Naive thymus-derived CD4-positive, alpha-beta T cell (primary cell): ENCODE measurements at places on chromosomes 12 and 14. TPM values are rescaled to one million over a fixed set of nuclear protein-coding genes. Genes with fewer than 3 reads are reported as not detected.
A peak's percentile ranks its signal among the peaks of the same experiment; 100 is the strongest.

Gene PIANP
- 0.64 TPM for total RNA-seq

Gene SLC17A8
- total RNA-seq: not detected

Gene UNC79
- total RNA-seq: 0.05 TPM

Gene TSPAN11
- total RNA-seq: not detected

Gene CCDC175
- not detected for total RNA-seq

Gene PIWIL1
- not detected for total RNA-seq

Gene NPAS3
- not detected for total RNA-seq

Gene RNU6-8
- not detected for total RNA-seq

Gene ACTR6
- 24.1 TPM for total RNA-seq

Gene GLI1
- total RNA-seq: 0.45 TPM

Gene IQSEC3
- total RNA-seq: 0.36 and 1.7 TPM in 2 replicates

Gene CAPZA3
- not detected for total RNA-seq

- DNase-seq: no peak
Observed at GRCh38 chr14:72680853-72681640, 212.9 kb downstream of the DPF3 start.

DNA sequence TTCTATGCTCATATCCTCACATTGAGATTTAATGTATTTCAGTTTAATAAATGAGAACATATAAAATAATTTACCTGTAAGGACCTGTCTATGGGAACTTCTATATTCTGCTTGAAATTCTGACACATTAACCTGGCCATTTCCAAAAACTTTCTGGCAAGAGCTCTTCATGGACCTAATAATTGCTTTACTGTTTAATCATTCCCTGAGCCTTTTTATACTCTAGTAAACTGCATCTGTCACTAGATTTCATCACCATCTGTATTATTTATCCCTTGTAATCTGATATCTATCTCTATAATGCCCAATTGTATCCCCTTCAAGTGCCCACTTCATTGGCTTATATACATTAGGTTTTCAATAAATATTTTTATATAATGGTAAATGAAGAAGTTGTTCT is 327.7 kb downstream of the RAD51B start:
- no peak for DNase-seq

- DNase-seq: no peak
Observed at GRCh38 chr12:1262011-1262410, 271.0 kb downstream of the ERC1 start.

- no peak for DNase-seq
Observed at GRCh38 chr12:64450711-64451486, 1.0 kb upstream of the TBK1 start.

DNA sequence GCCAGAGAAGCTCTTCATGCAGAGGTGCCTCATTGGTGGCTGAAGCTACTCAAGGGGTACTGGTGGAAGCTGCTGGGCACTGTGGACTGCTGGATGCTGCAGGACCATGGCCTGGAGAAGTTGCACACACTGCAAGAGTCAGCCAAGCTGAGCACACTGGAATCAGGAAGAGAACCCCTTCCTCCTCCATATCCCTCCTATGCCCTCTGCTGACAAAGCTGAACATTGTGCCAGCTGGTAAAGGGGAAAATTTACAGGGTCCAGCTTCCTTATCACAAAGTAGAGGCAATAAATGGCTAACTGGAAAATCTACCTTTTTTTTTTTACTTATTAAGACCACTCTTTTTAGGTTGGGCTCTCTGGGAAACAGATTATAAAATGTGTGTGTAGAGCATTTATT is 6.5 kb downstream of the CCDC175 start:
- DNase-seq: no peak

DNA sequence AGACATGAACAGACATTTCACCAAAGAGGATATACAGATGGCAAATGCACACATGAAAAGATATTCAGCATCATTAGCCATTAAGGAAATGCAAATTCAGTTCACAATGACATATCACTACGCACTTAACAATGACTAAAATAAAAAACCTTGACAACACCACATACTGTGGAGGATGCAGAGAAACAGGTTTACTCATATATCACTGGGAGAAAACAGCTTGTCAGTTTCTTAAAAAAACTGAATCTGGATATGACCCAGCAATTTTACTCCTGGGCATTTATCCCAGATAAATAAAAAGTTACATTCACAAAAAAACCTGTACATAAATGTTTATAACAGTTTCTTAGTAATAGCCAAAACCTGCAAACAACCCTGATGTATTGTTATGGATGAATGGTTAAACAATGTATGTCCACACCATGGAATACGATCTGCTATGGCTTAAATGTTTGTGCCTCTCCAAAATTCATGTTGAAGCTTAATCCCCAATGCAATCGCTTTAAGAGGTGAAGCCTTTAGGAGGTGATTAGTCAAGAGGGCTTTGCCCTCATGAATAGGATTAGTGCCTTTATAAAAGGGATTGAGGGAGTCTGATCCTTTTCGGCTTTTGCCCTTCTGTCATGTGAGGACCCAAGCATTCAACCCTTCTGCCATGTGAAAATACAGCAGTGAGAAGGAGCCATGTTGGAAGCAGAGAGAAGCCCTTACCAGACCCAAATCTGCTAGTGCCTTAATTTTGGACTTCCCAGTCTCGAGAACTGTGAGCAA is 36.0 kb upstream of the PPP4R3A start:
- DNase-seq: no peak

DNA sequence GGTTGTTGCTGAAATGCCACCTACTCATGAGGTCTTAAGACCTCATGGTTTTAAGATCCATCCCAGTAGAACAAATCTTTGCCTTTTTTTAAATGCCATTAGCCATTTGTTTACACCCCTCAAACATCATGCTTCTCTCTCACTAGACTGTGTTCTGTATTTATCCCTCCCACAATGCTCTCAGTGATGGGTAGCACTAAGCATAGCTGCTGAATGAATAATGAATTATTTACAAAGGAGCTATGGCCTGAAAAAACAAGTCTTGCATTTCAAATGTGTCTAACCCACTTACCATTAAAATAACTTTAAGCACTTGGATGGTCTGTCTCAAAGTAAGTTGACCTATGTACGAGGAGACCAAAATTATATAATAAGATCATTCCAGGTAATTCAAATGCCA is 334.5 kb downstream of the PAWR start:
- no peak for DNase-seq

DNA sequence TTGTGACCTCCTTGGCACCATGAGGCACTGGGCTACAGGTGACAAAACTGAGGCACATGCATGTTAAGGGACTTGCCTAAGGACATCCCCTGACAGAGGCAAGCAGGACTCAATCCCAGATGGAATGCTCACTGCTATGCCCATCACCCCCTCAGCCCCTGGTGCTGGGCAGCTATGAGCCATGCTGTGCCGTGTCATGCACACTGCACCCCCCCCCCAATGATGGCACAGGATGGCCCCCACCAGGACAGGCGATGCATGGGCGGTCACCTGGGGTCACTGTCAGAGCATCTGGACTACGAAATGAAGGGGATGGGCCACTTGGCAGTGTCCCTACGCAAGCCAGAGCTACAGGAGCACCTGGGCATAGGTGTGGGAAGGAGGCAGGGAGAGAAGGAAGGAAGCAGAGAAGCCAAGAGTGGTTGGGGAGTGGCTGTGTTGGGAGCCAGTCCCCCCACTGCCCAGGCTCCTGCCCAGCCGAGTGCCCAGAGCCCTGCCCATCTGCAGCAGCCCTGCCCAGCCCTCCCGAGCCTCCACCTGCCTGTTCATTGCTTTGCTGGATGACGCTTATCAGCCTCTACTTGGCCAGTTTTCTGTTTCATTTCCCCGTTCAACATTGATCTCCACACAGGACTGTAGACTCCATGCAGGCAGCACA is 84.9 kb upstream of the DIO3 start:
- no peak for DNase-seq

- no peak for DNase-seq
Observed at GRCh38 chr12:64744422-64745258, 14.6 kb downstream of the GNS start.

DNA sequence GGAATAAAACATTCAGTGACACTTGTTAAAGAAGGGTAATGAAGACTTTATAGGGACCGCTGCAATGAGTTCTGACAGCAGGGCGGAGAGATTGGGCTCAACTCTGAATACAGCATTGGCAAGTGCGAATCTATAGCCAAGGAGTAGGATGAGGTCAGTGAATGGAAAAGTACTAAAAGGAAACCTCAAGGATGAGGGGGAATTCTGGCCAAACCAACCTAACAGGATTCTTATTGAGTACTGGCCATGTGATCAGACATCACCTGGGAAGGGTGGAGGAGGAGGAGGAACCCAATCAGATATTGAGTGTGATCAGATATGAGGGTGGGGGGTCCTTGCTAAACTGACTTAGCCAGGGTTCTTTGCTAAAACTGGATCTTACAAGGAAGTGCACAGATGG is 31.0 kb downstream of the DRAM1 start:
- no peak for DNase-seq

- no peak for DNase-seq
Observed at GRCh38 chr12:16272222-16272621, 5.3 kb downstream of the SLC15A5 start.

DNA sequence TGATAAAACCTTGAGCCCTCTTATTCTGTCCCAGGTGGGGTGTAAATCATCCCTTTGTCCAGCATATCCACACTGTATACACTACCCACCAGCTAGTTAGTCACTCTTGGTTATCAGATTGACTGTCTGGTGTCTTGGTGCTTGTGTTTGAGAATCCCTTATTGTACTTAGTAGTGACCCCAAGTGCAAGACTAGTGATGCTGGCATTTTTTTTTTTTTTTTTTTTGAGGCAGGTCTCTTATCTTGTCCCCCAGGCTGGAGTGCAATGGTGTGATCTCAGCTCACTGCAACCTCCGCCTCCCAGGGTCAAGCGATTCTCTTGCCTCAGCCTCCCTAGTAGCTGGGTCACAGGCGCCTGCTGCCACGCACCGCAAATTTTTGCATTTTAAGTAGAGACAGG is 5.8 kb downstream of the VRK1 start:
- DNase-seq: no peak

DNA sequence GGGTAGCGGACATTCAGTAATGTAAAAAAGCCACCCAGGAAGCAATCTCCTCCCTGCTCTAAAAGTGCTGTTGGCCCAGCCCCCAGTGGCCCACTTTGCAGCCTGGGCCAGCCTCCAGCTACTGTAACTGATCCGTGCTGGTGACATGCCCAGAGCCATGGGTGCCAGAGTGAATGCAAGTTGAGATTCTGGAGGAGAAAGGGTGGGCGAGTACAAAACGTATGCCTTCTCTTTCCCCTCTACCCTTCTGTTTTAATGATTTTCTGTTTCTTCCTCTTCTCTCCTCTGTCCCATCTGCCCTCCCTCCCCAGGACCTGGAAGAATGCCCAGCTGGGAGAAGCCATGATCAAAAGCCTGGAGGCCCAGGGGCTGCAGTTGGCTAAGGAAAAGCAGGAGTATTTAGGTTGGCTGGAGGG is 16.9 kb downstream of the PLEKHD1 start:
- no peak for DNase-seq

GRCh38 chr14:92945959-92946846 is 23.3 kb downstream of the CHGA start:
- no peak for DNase-seq

GRCh38 chr12:1935700-1936378 is 17.4 kb upstream of the CACNA2D4 start:
- no peak for DNase-seq

DNA sequence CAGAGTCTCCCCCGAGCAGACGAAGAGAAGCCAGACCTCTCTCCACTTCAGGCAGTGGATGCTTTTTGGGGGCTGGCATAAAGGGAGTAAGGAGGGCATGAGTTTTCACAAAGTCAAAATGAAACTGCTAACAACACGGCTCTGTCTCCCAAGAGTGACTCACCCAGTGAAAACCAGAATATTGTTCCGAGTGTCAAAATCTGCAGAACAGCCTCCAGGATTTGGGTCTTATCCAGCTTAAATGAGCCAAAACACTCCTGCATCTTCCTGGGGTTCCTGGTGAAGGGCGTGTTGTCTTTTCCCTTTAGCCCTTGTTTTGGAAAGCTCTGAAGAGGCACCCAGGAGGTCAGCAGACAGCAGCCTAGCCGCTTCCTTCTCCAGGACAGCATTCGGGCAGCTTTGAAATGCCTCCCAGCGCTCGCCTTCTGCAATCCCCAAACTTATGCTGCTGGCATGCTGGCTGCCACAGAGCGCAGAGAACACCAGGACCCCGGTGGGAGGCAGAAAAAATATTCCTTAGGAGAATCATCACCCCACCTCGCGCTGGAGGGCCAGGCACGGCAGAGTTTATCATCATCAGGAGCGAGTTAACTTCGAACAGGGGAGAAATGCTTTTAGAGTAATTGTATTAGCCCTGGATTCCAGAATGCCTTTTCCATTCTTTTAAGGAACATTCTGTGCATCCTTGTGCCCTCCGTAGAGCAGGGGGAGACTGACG is 117.7 kb upstream of the NCOR2 start:
- no peak for DNase-seq

DNA sequence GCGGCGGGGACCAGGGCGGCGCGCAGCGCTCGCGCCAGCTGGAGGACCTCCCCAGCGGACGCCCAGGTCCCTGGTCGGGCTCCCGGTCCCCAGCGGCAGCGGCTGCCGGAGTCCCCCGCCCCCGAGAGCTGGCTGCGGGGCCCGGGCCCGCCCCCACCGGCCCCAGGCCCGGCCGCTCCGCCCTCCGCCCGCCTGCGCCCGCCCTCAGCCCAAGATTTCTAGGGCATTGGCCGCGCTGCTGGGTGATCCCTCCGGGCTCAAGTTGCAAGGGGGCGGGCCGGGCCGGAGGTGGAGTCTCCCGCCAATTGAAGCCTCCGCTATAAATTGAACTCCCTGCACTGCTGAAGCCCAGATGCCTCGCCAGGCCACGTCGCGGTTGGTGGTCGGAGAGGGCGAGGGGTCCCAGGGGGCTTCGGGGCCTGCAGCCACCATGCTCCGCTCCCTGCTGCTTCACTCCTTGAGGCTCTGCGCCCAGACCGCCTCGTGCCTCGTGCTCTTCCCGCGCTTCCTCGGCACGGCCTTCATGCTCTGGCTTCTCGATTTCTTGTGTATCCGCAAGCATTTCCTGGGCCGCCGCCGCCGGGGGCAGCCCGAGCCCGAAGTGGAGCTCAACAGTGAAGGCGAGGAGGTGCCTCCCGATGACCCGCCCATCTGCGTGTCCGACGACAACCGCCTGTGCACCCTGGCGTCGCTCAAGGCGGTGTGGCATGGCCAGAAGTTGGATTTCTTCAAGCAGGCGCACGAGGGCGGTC is at the start of gene DIO3:
Gene DIO3, plus strand, starts transcription at position 351 of the 752 bp plus-strand sequence.
- DNase-seq: no peak

DNA sequence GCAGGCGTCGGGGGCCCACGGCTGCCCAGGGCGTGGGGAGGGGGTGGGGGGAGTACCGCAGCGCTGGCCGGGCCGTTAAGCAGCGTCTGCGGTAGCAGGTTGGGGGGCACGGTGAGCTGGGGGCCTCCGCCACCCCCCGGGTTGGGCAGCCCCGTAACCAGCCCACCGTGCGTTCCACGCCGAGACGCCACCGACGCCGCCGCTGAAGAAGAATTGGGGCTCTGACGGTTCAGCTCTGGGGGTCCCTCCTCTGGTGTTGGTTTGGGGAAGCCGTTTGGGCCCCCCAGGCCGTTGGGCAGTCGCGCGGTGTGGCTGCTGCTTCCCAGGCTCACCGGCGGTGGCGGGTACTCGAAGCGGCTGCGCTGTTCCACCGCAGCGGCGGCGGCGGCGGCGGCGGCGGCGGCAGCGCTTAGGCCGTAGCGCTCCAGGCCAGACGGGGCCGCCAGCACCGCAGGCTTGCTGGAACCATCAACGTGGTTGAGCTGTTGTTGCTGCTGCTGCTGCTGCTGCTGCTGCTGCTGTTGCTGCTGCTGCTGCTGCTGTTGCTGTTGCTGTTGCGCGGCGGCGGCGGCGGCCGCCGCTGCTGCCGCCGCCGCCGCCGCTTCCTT is 1.5 kb downstream of the IRF2BPL start:
- DNase-seq: peak; percentile 51

GRCh38 chr12:51897181-51897580 is 9.3 kb downstream of the ANKRD33 start:
- no peak for DNase-seq
